NCI-H1436 treated with DMSO at 0.1 percent for 48 hours (cell line): ENCODE measurements at places on chromosomes 2 and 18.
A peak's percentile ranks its signal among the peaks of the same experiment; 100 is the strongest.

- no peak for DNase-seq
Observed at GRCh38 chr18:55268151-55268601, 308.9 kb upstream of the CCDC68 start.

DNA sequence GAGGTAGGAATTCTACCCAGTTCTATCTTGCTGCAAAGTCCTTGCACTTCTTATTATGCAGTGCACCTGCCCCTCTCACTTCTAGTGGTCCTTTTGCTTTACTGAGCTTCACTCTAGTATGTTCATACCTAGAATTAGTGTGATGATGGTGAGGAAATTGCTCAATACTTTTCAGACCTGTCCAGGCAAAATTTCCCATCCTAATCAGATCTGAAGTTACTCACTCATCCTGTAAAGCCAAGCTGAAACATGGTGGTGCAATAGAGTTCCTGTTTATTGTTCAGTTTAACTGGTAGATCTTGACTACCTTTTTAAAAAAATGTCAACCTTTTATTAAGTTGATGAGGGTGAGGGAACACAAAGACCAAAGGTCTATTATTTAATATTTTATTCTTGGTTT, 12.6 kb upstream of the FIGN start:
- no peak for DNase-seq

DNA sequence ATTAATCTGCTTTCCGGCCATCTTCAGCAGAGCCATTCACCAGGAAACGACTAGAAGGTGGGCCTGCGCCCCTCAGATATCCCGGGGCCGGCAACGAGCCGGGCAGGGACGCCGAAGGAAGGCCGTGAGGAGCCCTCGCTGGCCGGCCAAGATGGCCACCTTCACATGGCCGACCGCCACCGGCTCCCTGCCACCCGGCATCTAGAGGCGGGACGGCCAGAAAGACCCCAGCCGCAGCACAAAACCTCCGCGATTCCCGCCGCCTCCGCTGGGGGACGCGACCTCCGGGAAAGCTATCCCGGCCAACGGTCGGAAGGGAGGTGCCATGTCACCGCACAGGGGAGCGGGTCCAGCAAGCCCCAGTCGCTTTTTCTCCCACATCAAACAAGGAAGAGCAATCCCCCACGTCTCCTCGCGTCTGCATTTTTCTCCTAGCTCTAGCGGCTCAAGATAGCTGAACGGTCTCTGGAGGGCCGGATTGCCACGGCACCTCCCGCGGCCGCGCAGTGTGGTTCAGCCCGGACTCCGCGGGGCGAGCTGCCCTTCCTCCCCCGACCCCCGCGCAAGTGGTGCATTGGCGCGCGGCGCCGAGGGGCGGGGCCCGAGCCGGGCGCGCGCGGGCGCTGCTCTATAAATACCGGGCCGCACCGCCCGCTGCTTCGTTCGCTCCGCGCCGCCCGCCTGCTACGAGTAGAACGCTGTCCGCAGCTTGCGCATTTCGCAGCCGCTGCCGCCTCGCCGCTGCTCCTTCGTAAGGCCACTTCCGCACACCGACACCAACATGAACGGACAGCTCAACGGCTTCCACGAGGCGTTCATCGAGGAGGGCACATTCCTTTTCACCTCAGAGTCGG, at the start of gene MAT2A:
Gene MAT2A, plus strand, starts transcription at position 662 of the 854 bp plus-strand sequence. Its CDS starts 120 bp downstream, at position 782.
- peak; percentile 53 for DNase-seq

DNA sequence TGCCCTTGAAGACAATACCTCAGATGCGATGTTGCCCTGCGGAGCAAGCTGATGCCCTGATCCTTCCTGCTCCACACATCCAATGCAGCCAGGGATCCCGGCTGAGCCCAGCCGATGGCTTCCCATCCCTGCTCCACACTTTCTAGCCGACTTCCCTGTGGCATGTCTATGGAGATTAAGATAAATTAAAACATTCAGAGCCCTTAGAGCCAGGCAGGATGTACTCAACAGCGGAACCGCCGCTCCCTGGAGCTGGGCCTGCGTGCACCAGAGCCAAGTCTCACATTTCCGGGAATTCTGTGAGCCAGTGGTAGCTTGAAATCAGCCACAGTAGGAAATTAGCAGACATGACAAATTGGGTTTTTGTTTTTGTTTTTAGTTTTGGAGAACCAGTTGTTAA, 620.6 kb downstream of the GALR1 start:
- no peak for DNase-seq

DNA sequence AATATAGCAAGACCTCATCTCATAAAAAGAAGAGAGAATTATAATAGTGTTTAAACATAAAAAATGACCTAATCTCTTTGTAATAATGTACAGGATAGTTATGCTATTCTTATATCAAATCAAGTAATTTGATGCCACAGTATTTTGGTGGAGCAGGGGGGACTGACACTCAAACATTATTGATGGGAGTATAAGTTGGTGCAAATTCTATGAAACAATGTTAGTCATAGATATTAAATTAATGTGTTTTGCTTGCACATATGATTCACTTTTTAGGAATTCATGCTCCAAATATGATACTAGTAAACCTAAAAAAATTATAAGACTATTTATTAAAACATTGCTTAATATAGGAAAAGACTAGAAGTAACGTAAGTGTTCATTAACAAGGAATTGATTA, 256.1 kb upstream of the SYT4 start:
- no peak for DNase-seq

- DNase-seq = no peak
Observed at GRCh38 chr2:25301453-25302352, 40.0 kb downstream of the DNMT3A start.
